Retina (tissue), 1 donor: ENCODE measurements at places on chromosomes 1 and 21.

DNA sequence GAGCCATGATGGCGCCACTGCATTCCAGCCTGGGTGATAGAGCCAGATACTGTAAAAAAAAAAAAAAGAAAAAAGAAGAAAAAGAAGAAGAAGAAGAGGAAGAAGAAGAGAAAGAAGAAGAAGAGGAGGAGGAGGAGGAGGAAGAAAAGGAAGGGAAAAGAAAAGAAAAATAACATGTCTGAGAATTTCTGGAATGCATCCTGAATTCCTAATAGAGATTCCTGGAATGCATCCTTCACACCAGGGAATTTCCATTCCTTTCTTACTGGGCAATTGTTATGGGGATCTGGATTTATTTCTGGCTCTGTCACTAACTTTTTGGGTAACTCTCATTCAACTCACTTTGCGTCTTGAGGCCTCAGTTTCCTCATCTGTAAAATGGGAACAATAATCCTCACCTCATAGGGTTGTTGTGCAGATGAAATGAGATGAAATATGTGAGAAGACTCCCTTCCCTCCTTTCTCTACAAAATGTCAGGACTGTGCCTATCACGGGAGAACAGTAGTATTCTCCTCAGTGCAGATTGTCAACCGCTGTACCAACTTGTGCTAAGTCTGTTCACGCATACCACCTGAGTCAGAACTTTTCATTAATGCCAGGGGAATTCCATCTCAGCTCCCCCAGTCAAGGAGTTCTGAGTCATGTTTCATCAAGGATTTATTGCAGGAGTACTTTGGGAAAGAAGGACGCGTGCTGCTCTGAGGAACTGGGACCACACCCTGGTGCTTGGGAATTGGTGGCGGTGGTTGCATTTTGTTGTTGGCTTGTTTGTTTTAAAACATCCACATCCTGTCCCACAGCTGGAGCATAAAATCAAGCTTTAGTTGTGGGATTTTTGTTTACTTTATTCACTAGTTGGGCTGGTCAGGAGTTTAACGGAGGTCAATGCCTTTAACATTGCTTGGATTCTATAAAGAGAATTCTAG is 42.4 kb upstream of the ROR1 start:
- no peak for DNase-seq

DNA sequence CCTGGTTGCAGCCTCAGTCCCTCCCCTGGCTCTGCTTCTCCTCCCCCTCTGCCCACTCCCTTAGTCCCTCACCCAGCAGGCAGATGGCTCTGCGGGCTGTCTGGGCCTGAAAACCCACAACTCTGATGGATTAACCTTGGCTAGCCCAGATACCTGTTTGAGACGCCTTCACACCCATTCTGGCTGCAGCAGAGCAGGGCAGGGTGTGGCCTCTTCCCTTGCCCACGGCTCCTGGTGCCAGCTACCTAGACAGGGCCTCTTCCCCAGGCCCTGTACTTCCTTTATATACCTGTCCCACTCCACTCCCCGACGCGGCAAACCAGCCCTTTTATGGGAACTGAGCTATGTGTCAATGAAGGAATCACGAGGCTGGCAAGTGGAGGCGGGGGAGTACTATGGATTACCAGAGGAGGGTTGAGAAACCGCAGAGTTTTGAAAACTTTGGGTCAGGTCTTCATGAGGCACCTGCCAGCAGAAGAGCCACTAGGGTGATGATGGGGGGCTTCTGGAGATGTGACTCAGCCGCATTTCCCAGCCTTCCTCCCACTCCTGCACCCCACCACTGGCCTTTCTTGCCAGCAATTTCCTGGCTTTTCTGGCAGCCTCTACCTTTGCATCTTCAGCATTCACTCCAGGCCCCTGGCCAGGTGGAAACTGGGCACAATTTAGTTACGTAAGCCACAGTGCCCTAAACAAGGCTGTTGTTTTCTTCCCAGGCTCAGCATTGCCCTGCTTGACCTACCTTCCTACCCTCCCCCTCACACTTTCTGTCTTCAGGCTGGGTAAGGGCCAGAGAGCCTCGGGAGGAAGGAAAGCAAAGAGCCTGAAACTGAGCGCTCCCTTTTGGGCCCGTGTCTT is at the start of gene CHI3L1:
Gene CHI3L1 (minus strand): TSS at position 259 of the 858 bp plus-strand sequence. CDS start 81 bp downstream, at position 178.
- DNase-seq = no peak

DNA sequence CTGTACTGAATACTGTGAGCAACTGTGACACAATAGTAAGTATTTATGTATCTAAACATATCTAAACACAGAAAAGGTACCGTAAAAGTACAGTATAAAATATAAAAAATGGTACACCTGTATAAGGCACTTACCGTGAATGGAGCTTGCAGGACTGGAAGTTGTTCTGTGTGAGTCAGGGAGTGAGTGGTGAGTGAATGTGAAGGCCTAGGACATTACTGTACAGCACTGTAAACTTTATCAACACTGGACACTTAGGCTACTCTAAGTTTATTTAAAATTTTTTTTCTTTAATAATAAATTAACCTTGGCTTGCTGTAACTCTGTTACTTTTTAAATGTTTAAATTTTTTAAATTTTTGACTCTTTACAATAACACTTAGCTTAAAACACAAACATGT is 24.5 kb upstream of the SHCBP1L start:
- no peak for DNase-seq

- no peak for DNase-seq
Measured at GRCh38 chr1:161921990-161922389, 101.7 kb downstream of the OLFML2B start.

DNA sequence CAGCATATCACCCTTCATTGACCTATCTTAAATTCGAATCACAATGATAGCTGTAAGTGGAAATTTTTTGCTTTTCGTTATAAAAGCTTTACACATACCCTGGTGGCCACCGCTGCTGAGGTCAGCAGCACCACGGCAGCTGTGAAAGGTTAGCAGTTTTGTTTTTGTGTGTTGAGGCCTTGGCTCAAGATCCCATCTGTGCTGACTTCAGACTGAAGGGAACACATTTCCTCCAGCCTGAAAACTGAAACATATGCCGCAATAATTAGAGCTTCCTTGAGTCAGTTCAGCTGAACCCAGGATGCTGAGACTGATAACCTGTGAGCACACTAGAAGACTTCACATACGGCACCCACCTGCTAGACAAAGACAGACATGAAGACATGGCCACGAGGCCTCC is 103.0 kb downstream of the SMYD3 start:
- no peak for DNase-seq

GRCh38 chr1:222138095-222138494 is 396.2 kb upstream of the DUSP10 start:
- no peak for DNase-seq

GRCh38 chr21:34722684-34723300 is 54.0 kb downstream of the CLIC6 start:
- no peak for DNase-seq

DNA sequence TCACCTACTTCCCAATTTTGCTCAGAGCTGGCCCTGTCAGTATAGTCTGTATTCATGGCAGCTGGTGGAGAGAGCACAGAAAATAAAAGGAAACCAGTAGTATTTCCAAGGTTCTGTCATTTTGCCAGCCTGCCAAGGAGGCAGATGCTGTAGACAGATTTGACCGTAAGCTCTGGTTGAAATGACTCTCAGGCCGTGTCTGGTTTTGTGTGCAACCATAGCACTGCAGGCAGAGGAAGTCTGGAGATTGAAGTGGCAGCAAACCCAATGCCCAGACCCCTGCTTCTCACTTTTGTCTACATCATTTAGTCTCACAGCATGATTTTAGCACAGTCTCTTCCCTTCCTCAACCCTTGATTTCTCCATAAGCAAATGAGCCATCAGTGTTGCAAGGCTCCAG is 291.7 kb downstream of the PAPPA2 start:
- DNase-seq = no peak

DNA sequence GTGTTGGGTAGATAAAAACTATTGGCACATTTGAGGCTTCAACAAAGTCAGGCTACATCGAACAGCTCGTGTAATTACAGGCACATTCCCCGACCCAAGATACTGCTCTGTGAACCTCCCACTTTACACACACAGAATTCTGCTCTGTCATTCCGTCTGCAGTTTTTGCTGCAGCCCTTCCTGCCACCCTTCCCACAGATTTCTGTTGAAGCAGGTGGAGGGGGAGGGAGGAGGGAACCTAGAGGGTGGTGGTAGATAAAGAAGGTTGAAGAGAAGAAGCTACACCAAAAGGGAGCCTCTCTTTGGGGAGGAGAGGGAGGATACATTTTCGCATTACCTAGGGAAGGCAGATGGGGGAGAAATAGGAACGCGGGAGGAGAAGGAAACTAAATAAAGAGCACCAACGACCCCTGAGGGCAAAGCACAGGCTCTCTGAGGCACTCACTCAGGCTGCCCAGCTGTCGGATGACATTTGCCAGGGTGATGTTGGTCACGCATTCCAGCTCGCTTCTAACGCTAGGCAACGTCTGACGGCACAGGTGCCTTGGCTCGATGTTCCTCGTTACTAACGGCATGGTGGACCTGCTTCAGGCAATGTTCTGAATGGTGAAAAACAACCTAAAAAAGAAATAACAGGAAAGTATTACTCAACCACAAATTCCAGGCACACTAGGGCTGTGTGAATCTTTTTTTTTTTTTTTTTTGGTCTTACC is 36.0 kb downstream of the GPR3 start:
- DNase-seq = peak; percentile 42

- DNase-seq = no peak
Measured at GRCh38 chr1:247854899-247855545, 2.0 kb upstream of the TRIM58 start.

- no peak for DNase-seq
Measured at GRCh38 chr1:67788238-67788790, 45.0 kb downstream of the GNG12 start.

DNA sequence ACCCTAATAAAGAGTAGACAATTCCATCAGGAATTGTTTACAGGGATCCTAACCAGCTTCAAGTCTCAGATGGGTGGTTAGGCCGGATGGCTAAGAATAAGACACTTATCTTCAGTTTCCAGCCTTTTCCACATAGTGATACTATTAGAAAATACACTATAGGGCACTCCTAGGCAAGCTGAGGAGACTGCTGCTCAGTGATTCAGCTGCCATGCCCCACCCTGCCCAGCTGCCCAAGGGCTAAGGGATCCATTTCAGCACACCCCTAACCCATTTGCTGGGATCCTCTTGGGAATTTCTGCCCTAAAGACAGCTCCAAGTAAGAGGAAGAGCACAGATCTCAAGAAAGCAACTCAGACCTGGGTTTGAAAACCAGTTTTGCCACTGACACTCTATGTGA is 31.9 kb downstream of the PLPP3 start:
- no peak for DNase-seq

GRCh38 chr21:33643658-33644311 is 1.5 kb downstream of the ITSN1 start:
- no peak for DNase-seq

DNA sequence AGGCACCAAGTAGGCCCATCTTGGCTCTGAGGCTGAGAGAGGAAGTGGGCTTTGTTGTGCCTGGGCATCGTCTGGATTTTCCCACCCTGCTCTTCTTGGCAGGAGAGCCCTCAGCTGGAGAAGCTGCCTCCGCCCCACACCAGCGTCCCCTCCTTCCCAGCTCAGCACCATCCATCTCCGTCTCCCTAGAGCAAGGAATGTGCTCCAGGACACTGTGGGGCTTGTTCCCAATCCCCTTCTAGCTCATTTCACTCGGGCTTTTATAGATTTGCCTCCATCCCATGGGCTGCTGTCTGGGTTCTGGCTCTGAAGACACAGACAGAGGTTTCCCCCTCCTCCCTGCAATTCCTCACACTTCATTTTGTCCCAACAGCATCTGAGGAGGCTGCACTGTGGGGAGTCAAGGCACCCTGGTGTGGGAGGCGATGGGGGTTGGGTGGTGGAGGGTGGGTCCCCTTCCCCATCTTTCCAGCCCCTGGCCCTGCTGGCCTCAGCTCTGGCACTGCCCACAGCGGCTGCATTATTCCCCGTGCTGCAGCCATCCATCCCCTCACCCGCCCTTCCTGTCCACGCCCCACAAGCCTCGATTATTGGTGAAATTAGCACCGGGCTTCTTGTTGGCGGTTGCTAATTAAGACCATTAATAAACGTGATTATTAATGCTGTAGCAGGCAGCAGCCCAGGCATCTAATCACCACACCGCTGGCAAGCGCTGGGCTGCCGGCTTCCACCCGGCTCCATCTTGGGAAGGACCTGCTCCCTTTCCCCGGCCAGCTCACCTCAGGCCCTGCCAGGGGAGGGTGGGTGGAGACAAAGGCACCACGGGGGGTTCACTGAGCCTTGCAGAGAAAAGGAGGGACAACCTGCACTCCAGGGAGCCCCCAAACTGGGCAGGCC is 21.7 kb downstream of the RHBG start:
- no peak for DNase-seq

DNA sequence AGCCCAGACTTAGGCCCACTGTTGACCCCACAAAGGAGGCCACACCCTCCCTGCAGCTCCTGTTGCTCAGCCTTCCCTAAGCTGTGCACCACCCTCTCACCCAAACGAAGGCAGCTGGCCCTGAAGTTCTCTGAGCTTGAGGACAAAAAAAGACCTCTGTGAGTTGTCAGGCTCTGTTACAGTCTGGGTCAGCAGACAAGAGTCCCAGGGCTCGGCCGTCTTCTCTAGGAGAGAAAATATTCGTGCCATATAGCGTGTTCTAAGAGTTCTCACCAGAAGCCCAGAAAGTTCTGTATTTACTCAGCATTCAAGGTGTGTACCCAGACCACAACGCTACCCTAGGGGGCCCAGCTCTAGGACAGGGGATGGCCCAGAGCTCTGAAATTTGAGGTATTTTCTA is 25.5 kb upstream of the LYST start:
- no peak for DNase-seq

GRCh38 chr1:150535511-150536287 is 13.5 kb upstream of the ADAMTSL4 start:
- no peak for DNase-seq

GRCh38 chr1:227215863-227216510 is 102.3 kb downstream of the CDC42BPA start:
- DNase-seq = no peak

DNA sequence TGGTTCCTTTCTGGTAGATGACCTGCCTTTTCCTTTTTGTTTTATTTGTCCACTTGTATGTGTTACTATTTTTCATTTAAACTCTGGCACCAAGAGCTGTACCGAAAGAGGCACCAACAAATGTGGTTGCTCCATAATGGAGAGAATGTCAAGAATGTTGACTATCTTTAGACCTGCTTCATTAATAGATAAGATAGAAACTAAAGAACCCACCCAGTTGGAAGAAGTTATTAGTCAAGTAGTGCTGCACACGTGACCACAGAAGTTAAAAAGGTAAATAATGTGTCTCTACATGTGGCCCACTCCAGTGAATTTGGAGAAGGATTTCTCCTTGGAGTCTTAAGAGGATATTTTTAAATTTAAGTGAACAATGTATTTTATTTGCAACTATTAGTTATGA is 9.3 kb downstream of the ATP1A1 start:
- no peak for DNase-seq

DNA sequence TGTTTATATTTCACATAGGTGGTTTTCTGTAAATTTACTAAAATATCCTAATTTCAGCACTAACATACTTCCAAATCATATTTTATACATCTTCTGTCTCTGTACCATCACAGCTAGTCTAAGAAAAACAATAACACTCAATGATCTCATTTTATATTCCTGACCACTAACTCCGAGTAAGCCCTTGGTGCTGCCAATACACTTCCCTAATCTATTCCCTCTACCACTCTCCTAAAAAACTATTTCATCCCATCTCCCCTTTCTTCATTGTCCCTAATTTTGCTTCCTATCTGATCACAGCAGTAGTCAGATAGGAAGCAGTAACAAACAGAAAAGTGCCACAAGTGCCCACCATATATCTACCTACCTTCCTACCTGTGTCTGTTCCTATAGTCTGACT is 36.2 kb downstream of the ASH1L start:
- no peak for DNase-seq

- no peak for DNase-seq
Measured at GRCh38 chr1:117828201-117828600, 101.2 kb downstream of the GDAP2 start.

GRCh38 chr1:89460325-89460724 is 64.3 kb upstream of the LRRC8B start:
- no peak for DNase-seq

- DNase-seq = no peak
Measured at GRCh38 chr1:19418503-19418971, 66.8 kb downstream of the CAPZB start.
